Upper lobe of left lung (tissue), 6 donors: ENCODE measurements at places on chromosomes 4 and X.

DNA sequence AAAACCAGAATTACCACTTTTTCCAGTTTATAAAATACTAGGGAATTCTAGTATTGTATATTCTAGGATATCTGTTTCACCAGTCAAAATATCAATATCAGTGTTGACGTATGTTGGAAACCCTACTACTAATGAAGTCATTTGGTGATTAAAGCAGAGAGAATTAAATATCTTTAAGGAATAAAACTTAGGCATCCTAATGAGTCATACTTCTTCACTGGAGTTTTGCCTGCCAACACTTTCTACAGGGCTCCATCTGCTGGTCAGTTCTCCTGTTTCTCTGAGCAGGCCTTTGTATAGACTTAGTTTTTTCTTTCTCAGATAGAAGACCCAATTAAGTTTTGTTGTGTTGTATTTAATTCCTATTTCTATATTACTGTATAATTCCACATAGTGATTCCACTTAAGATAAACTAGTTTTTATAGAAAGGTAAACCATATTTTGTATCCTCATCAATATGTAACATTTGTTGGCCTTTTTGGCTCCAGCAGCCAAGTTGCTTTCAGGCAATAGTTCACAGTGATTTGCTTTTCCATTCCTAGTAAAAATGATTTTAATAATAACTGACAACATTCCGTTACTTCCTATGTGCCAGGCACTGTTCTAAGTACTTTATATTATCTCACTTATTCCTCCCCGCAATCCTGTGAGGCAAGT, 3.5 kb downstream of the AP1AR start:
- peak; percentile 69 for DNase-seq

GRCh38 chr4:152050106-152050505, 289.3 kb upstream of the GATB start:
- DNase-seq, result peak; percentile 56

DNA sequence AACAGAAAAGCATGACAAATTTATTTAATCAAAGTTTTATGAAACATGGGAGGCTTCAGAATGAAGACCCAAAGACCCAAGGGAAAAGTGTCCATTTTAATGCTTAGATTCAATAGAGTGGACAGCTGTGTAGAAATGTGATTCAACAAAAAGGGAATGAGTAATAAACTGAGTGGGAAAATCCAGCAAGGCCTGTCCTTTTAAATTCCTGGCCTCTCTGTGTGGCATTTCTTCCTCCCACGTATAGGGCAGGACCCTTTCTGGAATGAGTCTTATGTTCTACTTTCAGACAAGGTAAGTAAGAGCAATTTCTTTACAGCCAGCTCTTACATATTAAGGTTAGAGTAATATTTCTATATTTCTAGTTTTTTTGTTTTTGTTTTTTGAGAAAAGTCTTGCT, 14.5 kb downstream of the AASDH start:
- no peak for DNase-seq

- DNase-seq, result no peak
Measured at GRCh38 chr4:39937683-39938268, 39.9 kb downstream of the PDS5A start.

DNA sequence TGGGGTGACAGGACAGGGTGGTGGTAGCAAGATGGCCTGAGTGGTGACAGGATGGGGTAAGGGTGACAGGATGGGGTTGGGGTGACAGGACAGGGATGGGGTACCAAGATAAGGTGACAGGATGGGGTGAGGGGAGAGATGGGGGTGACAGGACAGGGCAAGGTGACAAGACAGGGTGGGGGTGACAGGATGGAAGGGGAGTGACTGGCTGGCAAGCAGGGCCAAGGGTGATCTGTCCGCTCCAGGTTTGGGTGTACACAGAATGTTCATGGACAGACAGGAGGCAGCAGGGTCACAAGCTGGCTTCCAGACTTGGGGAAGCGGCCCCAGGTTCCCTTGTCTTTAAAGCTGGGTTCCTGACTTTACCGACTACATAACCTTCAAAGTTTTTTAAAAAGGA, 23.3 kb downstream of the RNF212 start:
- DNase-seq, result no peak

GRCh38 chrX:87526281-87526680, 8.7 kb downstream of the KLHL4 start:
- no peak for DNase-seq

DNA sequence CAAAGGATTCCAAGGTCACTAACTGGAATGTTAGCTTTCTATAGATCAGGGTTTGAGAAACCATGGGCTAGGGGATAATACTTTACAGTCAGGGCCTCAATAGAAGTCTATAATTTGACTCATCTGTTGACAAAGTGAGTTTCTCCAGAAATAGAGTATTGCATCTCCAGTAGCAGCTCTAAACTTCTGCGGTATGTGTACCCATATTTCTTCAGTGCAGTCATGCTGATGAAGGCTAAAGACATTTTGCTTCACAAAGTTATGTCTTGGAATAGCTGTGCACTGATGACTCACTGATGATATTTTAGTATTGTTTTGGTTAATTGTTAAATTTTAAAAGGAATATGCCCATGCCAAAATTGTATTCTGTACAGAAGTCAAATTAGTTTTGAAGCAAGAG, 464.9 kb upstream of the AMOT start:
- DNase-seq, result no peak

DNA sequence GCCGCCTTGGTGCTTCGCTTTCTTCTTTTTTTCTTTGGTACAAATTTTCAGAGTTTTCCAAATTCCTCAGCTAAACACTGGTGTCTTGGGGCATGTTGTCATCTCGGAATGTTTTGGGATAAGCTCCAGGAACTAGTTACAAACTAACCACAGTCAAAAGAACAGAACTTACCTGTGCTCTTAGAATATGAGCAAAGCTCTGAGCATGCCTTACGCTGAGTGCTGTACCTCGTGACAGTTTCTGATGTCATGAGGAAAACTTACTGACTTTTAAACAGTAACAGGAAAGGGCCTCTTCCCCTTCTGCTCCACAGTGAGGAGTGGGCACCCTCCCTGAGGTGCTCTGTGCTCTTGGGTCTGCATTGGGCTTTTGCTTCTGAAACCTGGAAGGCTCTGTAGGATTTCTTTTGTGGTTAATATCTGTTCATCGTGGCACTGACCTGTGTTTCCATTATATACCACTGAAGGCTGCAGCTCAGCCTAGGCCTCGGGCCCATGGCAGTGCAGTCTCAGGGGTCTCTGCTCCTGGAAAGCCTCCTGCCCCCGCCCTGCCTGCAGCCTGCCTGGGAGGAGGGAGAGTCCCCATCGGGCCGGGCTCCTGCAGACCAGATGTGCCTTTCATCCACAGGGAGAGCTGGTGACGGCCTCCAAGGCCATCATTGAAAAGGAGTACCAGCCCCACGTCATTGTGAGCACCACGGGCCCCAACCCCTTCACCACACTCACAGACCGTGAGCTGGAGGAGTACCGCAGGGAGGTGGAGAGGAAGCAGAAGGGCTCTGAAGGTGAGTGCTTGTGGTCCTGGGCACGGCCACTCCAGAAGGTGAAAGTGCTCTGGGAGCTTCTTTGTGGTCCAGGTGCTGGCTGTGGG, 48.7 kb downstream of the NOP14 start:
- DNase-seq, result no peak

DNA sequence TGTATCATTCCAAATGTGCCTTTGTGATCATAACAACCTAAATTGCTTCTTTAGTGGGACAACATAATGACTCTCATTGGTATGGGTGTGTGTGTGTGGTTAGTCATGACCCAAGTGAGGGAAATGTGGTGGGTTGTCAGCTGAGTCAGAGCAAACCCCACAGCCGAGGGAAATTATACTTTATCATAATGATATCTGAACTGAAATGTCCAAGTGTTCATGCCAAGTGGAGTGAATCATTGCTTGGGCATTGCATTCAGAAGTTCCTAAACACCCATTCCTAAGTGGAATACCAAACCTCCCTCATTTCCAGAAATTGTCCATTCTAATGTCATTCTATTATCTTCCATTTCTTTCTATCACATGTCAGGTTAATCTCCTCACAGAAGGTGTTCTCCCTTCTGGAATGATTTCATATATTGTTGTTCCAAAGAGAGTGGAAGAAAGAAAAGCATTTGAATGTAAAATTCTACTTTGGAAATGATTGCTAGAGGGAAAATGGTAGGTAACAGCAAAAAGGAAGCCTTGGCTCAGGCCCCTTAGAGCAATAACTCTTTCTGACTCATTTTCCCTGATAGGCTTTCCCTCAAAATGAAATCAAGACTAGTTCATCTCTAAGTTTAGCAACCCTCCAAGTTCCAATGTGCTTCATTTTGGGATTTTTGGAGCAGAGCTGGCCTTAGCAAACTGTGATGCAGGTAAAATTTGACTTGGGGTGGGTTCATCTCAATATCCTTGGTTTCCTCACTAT, 230.7 kb upstream of the KCNIP4 start:
- DNase-seq, result no peak

DNA sequence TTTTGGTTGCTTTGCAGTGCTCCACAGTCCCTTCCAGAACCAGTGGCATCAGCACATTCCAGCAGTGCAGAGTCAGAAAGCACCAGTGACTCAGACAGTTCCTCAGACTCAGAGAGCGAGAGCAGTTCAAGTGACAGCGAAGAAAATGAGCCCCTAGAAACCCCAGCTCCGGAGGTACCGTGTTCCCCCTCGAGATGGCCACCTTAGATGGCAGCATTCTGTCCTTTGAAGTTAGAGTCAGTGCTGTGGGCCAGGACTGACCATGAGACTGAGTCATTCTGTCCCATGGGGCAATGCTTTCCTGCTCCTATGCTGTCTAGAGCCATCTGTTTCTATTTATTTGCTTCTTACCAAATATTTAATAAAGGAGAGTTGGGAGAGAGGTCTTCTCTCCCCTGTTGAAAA, 112.3 kb downstream of the KLHL8 start:
- no peak for DNase-seq

DNA sequence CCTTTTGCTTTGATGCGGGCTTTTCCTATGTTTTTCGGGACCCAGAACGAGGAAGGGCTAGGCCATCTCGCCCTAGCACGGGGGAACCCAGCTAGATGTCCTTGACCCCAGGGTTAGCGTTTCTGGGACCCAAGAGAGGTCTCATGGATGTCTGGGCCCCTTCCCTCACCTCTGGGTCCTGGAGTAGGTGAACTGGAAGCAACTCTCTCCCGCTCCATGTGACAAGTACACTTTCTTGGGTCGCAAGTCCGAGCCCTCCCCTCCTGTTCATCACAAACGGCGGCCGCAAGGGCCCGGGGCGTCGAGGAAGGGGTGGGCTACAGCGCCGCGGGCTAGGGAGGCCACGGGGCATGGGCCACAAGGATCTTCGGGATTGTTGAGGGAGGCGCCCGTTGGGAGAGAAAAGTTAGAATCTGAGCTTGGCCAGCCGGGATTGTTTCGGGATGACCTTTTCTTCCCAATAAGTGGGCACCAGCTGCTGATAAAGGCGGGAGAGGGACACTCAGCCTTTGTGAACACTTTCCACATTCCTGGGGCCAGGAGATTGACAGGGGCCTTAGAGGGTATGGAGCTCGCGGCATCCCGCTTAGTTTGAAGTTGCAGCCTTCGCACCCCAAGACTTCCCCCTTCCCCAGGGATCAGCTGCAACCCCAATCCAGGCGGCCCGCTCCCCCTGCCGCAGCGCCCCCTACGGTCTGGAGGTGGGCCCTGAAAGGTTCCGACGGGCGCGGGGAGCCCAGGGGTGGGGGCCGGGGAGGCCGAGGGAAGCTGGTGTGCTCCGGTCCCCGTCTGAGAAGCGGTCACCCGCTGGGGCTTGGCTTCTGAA, 136.9 kb upstream of the ZIC3 start:
- DNase-seq, result peak; percentile 42

- DNase-seq, result no peak
Measured at GRCh38 chr4:148779771-148780170, 337.6 kb upstream of the NR3C2 start.

DNA sequence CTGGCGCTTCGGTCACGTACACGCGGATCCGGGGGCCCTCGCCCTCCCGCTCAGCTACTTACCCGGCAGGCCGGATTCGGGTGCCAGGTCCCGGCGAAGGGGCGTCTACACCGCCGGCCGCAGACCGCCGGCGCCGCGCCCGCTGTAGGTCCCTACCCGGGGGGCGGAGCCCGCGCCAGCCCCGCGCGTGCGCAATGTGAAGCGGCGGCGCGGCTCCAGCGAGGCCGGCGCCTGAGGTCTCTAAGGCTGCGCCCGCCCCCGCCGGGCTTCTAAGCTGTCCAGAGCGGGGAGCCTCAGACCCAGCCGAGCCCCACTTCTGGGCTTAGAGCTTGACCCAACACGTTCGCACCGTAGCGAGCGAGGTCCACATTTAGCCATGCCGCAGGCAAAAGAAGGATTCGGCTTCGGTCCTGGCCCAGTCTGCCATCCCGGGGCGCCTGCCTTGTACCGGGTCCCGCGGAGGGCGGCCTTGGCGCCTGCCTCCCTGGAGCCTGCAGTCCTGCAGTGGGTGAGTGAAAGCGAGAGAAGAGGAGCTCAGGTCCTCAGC, at the start of gene ZNF518B:
TSS of gene ZNF518B (minus strand) at position 172 of the 547 bp plus-strand sequence. CDS start 11,098 bp downstream, outside the sequence.
- DNase-seq, result peak; percentile 96

- DNase-seq, result no peak
Measured at GRCh38 chr4:123743848-123744247, 347.3 kb downstream of the SPRY1 start.

- DNase-seq, result no peak
Measured at GRCh38 chr4:16007471-16008095, 44.6 kb upstream of the FGFBP2 start.

DNA sequence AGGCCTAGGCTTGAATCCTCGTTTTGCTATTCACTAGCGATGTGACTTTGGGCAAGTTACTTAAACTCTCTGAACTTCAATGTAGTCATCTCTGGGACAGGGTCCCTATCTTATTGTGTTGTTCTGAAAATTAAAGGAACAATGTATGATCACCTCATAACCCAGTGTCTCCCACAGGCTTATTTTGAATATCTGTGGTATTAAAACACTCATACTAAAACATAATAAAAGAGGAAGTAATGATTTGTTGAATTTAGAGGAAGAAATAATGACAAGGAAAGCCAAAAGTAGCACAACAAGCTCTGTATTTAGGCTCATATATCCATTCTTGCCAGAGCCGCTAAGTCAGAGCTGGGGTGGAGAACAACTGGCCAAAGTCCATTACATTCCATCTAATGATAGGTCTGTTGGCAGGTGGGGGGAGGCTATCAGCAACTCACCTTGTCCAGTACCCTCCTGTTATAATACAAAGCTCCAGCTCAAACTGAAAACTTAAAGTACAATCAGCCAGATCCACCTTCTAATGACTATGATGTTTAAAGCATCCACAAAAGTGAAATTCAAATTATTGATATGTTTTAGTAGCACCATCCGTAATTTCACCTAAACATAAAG, 64.5 kb upstream of the LSM6 start:
- DNase-seq, result no peak
